ENCODE measurements at places on chromosomes 16 and 17.

GRCh38 chr17:50833510-50834428 lies 1.6 kb upstream of the WFIKKN2 start:
- DNase-seq: no peak

DNA sequence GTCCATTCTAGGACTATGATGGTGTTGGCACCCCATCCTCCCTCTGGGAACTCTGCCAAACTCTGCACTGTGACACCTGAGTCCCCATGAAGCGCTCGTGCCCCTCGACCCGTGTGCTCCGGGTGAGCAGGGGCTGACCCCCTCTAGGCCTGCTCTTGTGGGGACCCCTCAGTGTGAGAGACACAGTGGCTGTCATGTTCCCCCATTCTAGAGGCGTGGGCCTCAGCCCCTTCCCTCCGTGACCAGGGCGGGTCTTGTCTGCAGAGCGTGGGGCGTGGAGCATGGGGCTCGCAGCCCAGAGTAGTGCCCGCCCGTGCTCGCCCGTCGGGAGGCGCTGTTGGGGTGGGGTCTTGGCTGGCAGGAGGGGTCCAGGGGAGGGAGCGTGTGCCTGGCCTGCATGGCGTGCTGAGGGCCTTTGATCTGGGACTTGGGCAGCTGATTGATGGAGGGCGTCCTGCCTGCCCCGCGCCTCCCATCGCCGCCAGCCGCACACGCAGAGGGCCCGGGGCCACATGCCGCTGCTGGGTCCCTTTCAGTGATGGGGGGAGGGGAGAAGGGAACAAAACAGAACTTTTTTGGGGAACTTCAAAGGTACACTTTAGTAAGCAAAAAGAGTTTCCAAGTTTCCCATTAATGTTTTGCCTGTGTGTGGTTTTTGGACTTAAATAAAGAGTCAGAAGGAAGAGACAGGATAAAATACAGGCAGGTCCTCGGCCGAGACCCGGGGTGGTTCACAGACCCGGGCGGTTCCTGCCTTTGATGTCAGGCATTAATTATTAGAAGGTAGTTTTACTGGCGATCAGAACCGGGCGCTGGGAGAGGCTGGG lies 22.5 kb downstream of the CENPX start:
- DNase-seq: no peak

GRCh38 chr17:20242271-20242670 lies 225.1 kb downstream of the LGALS9B start:
- no peak for DNase-seq

GRCh38 chr17:70636517-70637133 lies 467.3 kb downstream of the KCNJ2 start:
- no peak for DNase-seq

- no peak for DNase-seq
Measured at GRCh38 chr17:36135465-36135864, 31.8 kb downstream of the CCL4 start.

All from stimulated activated CD4-positive, alpha-beta T cell treated with anti-CD3 and anti-CD28 coated beads, TNF-alpha, amount 100 ng/mL, for 4 hours (primary cell).